Activated gamma-delta T cell treated with anti-CD3 and anti-CD28 coated beads, Interleukin-2, amount 50 U/mL, for 16 hours (primary cell): ENCODE measurements at places on chromosomes 1 and 21.

- DNase-seq = no peak
Measured at GRCh38 chr1:176612791-176613190, 149.8 kb downstream of the PAPPA2 start.

GRCh38 chr1:171141688-171142415 is 43.2 kb upstream of the FMO2 start:
- no peak for DNase-seq

DNA sequence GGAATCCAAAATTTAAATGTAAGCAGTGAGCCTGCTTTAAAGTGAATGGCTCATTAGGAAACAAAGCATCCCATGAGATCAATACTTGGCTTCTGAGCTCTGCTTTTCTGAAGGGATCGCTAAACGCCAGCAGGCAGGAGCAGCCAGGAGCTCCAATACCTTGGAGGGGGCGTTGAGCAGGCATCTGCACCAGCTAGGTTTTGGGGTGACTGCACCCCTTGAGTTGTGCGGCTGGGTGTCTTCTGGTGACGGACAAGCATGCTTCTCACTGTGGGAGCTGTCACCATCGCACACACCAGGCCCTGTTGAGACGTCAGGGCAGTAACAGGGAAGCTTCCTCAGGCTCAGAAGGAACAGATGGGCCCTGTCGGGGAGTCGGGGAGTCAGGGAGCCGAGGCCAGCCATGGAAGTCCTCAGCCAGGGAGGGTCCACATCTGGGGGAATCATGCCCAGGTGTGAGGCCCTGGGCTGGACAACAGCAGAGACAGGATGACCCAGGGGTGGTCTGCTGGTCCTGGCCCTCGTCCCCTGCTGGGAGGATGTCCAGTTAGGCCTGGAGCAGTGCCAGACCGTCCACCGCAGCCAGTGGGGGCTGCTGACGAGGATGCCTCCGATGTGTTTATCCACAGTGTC is 57.9 kb upstream of the ADARB1 start:
- DNase-seq = no peak

DNA sequence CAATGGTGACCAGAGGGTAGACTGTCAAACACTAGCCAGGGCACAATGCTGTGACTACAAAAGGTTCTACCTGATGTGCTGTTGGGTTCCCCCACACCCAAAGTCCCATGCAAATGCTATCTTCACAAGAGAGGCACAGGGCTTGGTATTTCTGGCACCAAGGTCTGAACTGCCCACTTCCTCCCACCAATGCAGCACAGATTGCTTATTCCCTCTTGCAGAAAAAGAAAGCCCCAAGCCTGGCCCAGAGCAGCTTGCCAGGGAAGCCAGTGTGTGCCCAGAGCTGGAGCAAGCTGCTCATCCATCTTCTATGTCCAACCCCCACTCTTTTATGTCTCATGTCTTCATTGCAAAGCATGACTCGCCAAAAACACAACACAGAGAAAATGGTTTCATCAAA is 149.4 kb upstream of the CAMK1G start:
- no peak for DNase-seq

GRCh38 chr1:152951711-152952110 is 4.7 kb downstream of the SPRR5 start:
- DNase-seq = no peak
